Stimulated activated CD8-positive, alpha-beta memory T cell treated with anti-CD3 and anti-CD28 coated beads, Interleukin-12 subunit alpha, Interleukin-12 subunit beta, amount 100 ng/mL, for 4 hours (primary cell): ENCODE measurements at places on chromosomes 2 and 18.

DNA sequence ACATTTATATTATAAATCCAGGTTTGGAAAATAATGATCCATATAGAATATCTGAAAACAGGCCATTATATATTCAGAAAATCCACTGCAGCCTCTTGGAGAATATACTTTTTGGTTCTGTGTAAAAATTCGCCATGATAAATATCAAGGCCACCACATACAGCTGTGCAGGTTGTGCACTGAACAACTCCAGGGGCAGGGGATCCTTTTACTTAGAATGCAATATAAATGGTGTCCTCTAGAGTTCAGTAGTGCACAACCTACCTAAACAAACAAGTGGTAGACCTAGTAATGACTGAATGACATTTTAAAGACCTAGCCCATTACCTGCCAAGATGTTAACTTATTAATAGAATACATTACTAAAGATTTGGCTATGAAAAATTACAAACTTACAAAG, 22.4 kb downstream of the MOGAT1 start:
- no peak for DNase-seq

DNA sequence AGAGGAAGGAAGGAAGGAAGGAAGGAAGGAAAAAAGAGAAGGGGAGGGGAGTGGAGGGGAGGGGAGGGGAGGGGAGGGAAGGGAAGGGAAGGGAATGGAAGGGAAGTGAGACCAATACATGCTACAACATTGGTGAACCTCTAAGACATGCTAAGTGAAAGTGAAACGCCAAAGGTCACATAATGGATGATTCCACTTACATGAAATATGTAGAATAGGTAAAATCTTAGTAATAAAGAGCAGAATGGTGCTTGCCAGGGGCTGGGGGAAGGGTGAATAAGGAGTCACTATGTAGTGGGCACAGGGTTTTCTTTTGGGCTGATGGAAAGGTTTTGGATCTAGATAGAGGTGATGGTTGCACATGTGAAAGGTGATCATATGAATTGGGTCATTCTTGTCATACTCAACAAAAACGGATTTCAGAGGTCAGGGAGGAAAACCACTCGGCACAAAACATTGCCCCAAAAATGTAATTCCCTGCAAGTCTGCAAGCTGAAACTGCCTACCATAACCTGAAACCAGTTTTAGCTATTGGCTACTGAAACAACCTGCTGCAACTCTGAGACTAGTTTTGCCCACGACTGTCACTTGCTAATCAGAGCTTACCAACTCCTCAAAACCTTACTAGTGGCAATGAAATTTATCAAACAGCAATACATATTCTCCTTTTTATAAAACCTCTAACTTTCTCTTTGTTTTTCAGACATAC, 59.2 kb downstream of the CCDC141 start:
- no peak for DNase-seq

- no peak for DNase-seq
Measured at GRCh38 chr2:191950132-191950874, 103.4 kb upstream of the CAVIN2 start.

- no peak for DNase-seq
Measured at GRCh38 chr2:104447831-104448434, 406.0 kb upstream of the POU3F3 start.

GRCh38 chr2:111186933-111187332, 66.2 kb downstream of the BCL2L11 start:
- no peak for DNase-seq

DNA sequence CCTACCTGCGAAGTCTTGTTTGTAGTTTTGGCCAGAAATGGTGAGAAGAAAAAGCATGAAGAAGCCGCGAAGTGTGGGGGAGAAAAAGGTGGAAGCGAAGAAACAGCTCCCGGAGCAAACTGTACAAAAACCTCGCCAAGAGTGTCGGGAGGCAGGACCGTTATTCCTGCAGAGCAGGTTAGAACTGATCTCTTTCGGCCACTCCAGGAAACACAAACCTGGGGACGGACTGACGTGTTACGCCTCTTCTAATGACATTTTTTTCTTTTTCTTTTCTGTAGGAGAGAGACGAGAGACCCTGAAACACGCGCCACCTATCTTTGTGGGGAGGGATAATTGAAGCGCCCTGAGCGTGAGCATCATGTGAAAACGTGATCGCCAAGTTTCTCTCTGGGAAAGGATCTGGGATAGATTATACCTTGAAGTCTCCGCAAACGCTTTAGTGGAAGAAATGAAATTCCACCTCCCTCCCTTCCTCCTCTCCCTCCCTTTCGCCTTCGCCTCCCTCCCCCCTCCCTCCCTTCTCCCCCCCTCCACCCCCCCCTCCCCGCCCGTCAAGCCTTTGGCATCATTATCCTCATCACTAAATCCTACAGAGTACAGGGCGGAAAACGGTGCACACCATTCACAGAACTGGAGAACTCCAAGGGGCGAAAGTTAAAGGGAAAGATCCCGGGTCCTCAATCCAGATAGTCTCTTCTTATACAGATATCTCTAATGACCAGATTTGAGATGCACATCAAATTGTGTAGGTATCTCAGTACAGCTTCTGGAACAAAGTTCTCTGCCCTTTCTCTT, at the start of gene ZEB2:
Gene ZEB2 (minus strand): TSS at position 186 of the 798 bp plus-strand sequence. CDS start 2,769 bp downstream, outside the sequence.
- no peak for DNase-seq

DNA sequence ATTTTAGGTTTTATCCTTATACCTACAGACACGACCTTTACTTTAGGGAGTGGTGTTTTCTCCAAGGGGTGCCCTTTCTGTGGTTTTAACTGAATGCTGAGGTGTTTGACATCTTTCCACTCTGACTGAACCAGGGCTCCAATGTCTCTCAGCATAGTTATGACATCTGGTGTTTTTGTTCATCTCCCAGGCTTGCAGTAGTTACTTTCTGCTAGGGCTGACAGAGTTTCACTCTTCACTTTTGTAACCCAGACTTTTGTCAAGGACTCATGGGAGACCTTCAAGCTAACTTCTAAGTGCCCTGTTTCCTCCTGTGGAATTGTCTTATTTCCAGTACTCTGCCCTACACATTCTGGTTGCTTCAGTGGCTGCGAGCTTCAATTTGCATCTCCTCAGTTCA, 103.1 kb downstream of the CCDC85A start:
- no peak for DNase-seq

GRCh38 chr18:825891-826585, 14.0 kb upstream of the YES1 start:
- DNase-seq: no peak

DNA sequence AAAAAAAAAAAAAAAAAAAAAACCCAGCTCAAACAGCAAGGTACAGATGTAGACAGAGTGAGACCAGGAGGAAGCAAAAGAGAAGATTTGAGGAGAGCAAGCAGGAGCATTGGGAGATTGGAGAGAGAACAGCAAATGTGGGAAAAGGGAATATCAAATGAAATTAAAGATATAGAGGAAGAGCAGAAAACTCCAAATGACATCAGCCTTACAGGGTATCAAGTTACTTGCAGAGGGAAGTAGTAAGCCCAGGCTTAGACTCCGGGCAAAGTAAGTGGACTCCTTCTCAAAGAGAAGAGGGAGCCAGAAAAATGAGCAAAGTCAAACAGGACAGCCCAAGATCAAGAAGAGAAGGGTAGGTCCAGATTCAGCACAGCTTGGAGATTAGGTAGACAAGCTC, 93.3 kb upstream of the PPP1CB start:
- no peak for DNase-seq
